ENCODE measurements at places on chromosomes 5 and 9.

DNA sequence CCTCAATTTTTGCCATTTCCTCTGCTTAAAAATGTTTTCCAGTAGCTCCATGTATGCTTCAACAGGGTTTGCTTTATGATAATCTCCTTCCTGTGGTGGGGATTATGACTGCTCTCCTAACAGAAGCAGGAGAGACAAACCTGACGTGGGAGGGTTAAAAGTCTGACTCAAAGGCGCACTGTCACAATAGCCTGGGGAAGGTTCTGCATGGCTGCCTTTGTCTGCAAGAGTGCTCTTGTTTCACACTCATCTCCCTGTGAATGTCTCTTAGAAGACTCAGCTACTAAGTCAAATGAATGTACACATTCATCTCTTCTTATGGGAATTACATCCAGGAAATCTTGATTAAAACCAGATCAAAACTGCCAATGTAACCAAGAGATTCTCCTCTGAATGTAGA is 90.9 kb upstream of the MTAP start:
- DNase-seq, result no peak

- no peak for DNase-seq
Observed at GRCh38 chr9:100020121-100020795, 78.5 kb downstream of the ERP44 start.

DNA sequence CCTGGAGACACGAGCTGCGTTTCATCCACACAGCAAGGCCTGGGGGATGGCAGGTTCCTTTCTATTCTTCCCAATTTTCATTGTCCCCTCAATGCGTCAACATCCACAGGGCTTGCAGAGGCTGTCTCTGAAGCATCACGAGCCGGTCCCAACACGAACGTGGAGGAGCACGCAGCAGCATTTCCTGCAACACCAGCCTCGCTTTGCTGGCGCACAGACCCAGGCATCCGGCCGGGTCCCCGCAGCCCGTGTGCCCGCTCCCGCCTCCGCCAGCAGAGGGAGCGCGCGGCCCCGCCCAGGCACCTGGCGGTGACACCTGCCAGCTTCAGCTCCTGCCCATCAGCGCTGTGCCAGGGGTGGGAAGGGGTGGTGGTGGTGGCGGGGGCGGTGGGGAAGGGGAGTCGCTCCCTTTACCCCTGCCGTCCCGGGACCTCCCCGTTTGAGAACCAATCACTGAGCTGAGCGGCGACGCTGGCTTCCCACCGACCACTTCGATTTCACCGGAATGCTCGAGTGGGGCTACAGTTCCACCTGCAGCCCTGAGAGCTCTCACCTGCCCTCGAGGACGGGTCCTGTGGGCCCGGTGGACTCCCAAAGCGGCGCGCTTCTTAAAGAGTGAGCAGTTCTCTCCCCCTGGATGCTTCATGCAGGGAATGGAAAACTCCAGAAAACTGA is 464.5 kb downstream of the ICE1 start:
- DNase-seq, result no peak

DNA sequence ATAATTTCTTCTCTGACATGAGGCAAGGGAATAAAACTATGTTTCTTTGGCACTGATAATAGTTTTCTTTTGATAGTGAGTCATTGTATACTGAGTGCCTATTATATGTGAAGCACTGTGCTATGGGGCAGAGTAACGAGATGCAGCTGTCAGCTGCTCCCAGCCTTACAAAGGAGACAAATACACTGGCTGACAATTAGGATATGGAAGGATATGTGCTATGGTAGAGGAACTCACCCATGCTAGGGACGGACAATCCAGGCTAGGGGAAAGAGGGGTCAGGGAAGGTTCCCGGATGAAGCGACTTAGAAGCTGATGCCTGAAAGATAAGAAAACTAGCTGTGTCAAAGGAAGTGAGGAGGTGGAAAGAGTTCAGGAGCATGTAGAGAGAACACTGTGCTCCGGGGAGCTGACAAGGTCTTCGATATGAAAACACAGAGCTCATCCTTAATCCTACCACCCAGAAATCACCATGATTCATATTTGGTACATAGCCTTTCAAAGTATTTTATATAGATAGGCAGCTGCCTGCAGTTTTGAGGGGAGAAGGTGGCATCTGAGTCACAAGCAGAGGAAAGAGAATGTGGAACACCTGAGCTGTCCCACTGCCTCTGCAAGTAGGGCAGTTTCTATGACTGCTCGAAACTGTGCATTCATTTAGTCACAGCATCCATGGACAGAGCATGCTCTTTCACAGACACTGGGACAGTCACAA is 12.1 kb downstream of the BSPRY start:
- DNase-seq, result no peak

GRCh38 chr9:95506678-95507463 is 9.9 kb downstream of the PTCH1 start:
- DNase-seq, result no peak

- no peak for DNase-seq
Observed at GRCh38 chr9:93304574-93305496, 120.9 kb downstream of the WNK2 start.

DNA sequence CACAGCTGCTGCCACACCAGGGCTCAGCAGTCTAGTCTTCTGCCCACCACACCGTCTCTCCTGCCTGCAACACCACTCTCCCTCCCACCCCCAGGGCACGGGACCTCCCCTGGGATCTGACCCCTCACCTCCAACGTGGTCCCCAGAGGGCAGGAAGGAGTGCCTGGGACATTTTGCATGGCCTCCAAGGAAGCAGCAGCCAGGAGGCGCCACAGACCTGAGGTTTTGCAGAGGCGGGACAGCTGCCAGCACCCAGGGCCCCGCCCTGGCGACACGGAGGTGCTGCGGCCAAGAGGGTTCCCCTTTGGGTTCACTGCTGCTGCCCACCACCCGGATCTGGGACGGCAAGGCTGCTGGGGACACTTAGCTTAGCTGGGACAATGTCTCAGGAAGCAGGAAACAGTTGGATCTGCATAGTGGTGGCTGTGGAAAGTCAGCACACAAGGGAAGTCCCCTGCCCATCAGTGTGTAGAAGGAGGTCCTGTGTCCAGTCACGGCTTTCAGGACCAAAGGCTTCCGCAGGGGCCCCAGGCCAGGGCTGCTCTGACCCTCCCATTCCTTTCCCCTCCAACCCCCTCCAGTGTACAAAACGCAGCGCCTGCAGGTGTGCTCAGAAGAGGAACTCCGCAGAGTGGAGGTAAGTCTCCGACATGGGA is 13.8 kb downstream of the PROP1 start:
- DNase-seq, result no peak

GRCh38 chr5:59756373-59757035 is 137.0 kb downstream of the PDE4D start:
- DNase-seq, result no peak

GRCh38 chr5:57738301-57738700 is 255.7 kb upstream of the ACTBL2 start:
- no peak for DNase-seq

DNA sequence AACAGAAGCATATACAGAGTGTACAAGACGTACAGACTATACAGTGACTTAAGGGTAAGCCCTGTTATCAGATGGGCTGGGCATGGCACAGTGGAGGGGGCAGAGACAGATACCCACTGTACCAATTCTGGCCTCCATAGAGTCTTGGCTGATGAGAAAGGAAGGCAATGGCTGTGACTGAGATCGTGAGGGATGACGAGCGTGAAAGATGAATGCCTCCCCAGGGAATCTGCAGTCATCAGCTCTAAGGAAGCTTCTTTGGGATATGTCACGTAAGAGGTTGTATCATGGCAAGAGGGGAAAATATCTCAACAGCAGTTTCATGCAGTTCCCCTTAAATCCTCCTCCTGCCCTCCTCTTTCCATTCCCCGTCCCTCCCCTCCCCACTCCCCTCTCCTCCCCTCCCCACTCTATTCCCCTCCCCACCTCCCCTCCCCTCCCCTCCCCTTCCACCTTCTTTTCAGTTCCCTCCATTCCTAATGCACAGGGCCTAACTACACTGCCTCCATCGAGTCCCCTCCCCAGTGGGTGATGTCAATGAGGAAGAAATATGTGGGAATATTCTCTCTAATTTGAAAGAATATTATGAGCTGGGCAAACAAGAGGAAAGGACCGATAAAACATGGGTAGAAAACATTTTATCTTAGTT is 226.4 kb upstream of the DAP start:
- DNase-seq, result no peak

GRCh38 chr9:121452085-121452484 is 47.6 kb downstream of the GGTA1 start:
- no peak for DNase-seq

- DNase-seq, result no peak
Observed at GRCh38 chr9:1083325-1083913, 33.3 kb downstream of the DMRT2 start.

DNA sequence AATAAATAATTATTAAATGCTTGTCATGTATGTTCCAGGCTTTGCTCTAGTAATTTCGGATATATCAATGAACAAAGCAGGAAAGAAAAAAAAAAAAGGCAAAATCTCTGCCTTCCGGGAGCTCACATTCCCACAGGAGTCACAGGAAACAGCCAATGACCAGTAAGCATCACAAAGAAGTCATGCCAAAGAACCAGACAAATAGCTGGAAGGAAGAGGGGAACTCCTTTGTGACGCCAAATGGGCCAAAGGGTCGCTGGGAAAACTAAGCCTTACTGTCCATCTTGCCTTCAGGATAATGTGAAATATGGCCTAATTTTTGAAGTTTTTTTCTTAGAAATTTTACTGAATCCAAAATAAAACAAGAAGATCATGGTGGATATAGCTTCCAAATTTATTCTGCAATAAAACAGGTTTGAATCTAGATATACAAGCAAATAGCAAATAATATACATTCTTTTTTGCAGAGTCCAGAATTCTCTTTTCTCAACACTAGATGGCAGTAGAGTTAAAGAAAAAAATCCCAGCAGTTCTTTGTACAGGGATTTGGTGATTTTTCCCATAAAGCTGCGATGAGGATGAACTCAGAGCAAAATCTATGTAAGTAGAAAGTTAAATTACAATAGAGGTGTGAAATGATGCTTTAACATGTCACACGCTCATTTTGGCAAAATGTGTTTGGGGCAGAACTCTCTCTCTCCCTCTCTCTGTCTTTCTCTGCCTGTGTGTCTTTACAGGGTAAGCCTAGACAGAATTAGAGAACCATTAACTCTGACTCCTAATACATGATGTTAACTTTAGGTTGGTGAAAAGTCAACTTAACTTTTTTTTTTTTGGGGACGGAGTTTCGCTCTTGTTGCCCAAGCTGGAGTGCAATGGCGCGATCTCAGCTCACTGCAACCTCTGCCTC is 60.0 kb upstream of the TUT7 start:
- no peak for DNase-seq

DNA sequence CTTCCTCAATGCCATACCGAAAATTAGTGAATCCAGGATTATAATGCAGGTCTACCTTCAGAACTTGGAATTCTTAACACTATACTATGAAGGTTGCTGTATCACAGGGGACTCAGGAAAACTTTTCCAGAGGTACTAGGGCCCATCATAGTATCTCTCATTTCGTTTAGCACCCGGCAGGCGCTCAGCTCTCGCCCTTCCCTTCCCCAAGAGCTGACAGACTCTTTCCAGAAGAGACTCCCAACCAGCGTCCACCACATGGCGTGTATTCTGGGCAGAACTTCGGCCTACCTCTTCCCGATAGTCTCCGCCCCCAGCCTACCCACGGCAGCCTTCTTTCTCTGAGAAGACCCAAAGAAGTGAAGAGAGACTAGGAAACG is 271 bp downstream of the NOL8 start:
- DNase-seq, result no peak

- DNase-seq, result no peak
Observed at GRCh38 chr5:6710070-6710469, 3.2 kb upstream of the TENT4A start.

DNA sequence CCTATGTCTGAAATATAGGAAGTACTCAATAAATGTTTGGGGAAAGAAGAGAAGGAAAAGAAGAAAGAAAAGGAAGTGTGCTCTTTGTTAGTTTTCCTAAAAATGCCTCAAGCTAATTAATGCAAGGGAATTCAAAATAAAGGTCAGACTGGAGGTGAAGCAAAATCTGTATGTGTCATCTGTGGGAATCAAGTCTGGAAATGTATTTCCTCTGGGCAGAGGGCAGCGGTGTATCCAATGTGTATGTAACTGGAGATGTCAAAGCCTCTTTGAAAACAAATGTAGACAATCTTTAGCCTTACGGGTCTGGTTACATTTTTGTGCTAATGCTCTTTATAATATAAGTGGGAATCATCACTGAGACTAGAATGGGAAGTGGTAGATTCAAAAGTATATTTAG is 471.4 kb downstream of the MAN2A1 start:
- DNase-seq, result no peak

- no peak for DNase-seq
Observed at GRCh38 chr5:164235300-164235891, 730.0 kb downstream of the MAT2B start.

DNA sequence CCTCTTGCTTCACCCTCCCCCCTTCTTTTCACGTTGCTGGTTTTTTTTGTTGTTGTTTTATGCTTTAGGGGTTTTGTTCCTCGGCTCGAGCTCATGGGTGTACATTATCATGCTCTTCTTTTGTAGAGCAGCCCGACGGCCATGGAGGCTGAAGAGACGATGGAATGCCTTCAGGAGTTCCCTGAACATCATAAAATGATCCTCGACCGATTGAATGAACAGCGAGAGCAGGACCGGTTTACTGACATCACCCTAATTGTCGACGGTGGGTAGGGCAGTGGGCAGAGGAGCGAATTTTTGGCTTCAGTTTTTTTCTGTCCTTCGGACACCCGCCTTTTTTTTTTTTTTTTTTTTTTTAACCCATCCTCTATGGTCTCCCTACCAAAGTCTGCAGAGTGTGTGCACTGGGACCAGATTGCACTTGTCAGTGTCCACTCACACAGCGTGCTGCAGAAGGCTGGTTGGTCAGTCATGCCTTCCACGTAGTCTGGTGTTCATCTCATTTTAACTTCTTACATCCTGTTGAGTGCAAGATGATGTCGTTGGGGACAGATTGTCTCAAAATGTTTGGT is 1.3 kb downstream of the ZNF131 start:
- no peak for DNase-seq

GRCh38 chr5:56116599-56117141 is 116.5 kb downstream of the ANKRD55 start:
- DNase-seq, result no peak

- no peak for DNase-seq
Observed at GRCh38 chr9:29389421-29389820, 1816.1 kb upstream of the C9orf72 start.

All from stimulated activated CD4-positive, alpha-beta T cell treated with anti-CD3 and anti-CD28 coated beads, Interleukin-1b, Interleukin-23, amount 100 ng/mL, for 1 hour (primary cell).